ENCODE measurements at places on chromosomes 5 and 9.

GRCh38 chr9:125579030-125579932 is 127.7 kb downstream of the MAPKAP1 start:
- DNase-seq: no peak

DNA sequence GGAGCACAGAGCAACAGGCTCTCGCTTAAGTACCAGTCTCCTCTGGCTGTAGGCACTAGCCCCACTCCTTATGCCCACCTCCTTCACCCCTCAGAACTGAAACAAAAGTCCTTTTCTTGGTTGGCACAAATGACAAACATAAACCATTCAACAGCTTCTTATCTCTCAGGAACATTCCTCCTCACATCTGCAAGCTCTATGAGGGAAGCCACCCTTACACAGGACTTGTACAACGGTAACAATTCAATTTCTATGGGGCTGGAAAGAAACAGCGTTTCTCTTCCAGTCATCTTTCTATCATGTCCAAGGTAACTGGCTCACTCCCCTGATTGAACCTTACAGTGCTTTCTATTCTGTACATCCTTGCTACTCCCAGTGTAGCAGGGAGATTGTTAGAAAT is 74.1 kb downstream of the CSF2 start:
- no peak for DNase-seq

DNA sequence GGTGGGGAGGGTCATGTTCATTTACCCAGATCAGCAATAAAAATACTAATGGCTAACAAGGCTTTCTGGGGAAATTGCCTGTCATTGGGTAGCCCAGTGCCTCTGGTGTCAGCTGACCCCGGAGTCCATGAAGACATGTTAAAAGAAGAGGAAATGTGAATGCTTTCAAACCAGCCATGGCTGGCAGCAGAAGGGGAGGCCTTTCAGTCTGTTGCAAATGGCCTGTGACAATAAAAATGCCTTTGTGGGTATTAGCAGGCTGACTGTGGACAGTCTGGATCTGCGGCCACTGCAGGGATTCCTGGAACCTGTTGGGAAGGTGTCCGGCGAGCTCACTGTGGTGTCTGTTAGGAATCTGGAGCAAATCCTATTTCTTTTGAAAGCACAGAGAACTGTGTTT is 7.5 kb downstream of the ABL1 start:
- DNase-seq: no peak

GRCh38 chr5:59767681-59768151 is 125.8 kb downstream of the PDE4D start:
- DNase-seq: no peak

DNA sequence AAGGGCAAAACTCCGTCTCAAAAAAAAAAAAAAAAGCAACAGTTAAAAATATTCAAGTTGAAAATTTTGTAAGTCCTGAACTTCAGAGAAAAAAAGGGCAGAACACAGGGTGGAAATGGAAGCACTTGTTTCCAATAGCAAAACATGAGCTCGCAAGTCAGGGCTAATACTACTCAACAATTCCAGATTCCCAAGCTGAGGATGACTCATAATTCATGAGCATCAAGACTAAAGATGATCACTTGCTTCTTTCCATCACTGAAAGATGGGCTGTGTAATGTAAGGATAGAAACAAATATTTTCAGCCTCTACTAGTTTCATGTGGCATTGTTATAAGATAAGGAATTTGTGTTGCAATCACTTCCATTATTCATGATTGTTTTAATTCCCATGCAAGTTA is 33.5 kb upstream of the FST start:
- no peak for DNase-seq

- DNase-seq: no peak
These were observed 202.6 kb downstream of the ZSWIM6 start for GRCh38 chr5:61534481-61535267.

DNA sequence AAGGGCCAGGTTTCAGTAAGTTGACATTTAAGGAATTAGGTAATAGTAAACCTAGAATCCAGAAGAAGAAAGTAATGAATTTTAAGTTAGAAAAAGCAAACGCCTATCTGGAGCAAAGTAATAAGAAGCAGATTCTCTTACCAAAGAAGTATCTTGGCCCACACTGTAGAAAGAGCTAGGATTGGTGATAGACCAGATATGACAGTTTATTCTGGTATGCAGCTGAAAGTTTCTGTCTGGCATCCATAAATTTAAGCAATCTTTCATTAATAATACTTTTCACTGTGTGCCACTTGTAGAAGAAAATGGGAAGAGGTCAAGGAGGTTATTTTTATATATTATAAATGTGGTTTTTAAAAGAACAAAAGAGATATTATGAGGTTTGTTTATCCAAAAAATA is 3.0 kb downstream of the RECK start:
- DNase-seq: no peak

DNA sequence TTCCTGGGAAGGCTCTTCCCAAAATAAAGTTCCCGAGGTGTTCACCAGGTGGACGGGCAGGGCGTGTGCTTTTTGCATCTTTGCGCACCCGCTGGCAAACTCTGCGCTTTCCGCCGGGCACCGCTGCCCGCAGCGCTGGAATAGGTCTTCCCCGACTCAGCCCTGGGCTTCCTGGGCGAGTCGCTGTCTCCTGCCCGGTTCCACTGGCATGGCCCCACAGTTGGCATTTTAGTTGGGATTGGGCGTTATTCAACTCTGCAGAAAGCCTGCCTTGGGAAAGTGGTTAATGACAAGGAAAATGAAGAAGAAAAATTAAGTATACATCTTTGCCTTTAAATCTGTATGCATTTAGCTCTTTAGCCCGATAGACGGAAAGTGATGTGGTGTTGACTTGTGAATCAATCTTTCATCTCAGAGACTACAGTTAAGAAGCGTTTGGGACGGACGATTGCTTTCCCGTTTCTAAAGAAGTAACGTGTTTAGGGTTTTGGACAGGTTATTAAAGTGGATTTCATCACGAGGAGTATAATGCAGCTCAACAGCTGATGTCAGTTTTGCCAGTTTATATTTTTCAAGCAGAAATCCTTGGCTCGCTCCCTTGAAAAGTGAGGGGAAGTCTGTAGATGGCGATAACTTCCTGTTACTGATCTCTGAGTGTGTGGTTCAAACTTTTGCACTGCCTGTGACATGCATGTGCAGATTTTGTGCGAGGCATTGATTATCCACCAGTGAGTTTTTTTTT is 946 bp downstream of the ADCY2 start:
- peak; percentile 42 for DNase-seq

DNA sequence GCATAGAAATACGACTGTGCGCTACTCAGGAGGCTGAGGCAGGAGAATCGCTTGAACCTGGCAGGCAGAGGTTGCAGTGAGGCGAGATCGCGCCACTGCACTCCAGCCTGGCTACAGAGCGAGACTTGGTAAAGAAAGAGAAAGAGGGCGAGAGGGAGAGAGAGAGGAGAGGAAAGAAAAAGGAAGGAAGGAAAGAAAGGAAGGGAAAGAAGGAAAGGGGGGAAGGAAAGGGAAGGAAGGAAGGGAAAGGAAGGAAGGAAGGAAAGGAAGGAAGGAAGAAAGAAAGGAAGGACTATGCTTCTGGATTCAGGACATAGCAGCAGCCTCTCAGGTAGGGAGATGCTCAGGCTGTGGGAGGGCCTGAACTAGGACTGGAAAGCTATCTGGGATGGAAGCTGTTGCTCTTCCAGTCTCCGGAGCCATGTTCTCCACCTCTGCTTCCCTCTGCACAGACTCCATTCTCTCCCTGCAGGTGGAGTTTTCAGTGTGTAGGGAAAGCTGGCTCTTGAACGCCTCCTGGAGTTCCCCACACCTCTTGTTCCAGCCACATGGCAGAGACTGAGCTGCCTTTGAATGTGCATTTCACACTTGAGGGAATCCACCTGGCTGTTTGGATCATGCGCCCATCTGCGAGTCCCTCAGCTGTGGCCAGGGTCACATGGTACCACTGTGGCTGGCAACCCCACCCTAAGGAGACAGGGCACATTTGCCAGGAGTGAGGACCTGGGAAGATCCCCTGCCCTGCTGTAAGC is 9.1 kb downstream of the SWI5 start:
- DNase-seq: no peak

DNA sequence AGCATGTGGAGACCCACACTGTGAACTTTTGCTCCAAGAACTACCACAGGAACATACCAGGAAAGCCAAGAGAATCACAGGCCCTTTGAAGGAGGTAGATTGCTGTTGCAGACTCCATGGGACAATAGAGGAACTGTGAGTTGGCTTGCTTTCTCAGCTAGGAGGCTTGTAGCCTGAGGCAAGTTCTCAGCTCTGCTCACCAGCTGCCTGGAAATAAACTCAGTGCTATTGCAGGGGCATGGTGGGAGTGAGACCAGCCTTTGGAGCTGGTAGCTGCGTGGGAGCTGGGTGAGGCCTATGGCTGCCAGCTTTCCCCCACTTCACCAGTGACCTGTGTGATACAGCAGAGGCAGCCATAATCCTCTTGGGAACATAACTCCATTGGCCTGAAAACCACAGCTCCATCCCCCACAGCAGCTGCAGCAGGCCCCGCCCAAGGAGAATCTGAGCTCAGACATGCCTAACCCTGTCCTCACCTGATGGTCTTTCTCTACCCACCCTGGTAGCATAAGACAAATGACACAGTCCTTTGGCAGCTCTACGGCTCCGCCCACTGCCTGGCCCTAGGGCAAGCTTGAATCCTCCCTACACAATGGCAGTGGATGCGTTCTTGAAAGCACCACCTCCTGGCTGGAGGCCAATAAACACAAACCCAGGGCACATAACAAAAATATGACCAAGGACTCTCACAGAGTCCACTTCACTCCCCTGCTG is 389.5 kb downstream of the KIF4B start:
- peak; percentile 38 for DNase-seq

DNA sequence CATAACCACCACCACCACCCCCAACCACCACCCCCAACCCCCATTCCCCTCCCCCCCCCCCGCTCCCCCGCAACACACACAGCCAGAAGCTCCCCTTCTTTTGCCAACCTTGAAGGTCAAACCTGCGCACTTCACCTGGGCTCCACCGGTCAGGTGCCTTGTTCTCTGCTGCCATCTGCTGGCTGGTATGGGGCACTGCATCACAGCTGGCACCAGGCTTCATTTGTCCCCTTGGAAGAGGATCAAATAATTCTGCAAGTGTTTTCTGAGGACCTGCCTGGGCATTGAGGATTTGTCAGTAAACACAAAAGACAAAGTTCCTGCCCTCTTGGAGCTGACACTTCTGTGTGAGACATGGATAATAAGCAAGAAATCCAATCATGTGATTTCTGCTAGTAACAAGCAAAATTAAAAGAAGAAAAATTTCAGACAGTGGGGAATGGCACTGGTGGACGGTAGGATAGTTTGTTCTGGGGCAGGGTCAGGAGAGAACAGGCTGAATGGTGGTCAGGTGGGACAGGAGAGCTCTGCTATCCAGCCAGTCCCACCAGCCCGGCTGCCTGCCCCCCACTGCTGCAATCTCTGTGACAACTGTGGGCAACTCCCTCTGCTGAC is 55.6 kb upstream of the LMX1B start:
- peak; percentile 77 for DNase-seq

GRCh38 chr5:35223787-35224395 is 6.4 kb downstream of the PRLR start:
- DNase-seq: no peak

DNA sequence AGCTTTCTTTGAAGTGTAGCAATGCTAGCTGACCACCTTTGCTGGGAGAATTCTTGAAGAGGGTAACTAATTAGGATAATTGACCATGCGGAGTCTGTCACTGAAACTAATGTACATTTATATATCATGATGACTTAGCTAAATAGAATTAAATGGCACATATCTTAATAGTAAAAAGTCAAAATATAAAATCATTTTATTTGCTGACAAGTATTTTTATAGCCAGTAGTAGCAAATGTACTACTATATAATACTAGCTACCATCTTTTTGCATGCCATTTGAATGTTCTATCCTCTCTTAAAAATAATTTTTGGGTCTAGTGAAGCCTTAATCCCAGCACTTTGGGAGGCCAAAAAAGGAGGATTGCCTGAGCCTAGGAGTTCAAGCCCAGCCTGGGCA is 605.8 kb upstream of the COX7C start:
- no peak for DNase-seq

GRCh38 chr9:94984891-94985476 is 258.5 kb downstream of the AOPEP start:
- DNase-seq: no peak

DNA sequence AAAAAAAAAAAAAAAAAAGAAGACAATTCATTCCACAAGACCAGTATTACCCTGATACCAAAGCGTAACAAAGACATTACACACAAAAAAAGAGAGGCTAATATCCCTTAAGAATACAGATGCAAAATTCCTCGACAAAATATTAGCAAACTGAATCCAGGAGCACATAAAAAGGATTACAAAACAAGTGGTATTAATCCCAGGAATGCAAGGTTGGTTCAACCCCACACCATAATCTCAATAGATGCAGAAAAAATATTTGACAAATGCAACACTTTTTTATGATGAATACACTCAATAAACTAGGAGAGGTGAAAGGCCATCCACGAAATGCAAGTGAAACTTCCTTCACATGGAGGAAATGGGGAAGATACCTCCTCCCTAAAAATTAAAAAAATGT is 80.1 kb upstream of the TLR4 start:
- DNase-seq: no peak

- no peak for DNase-seq
These were observed 48.8 kb upstream of the GOLPH3 start for GRCh38 chr5:32222723-32223470.

GRCh38 chr5:134247428-134248224 is 21.8 kb upstream of the PPP2CA start:
- peak; percentile 35 for DNase-seq

- DNase-seq: no peak
These were observed 42.7 kb upstream of the RARS1 start for GRCh38 chr5:168443533-168443932.

DNA sequence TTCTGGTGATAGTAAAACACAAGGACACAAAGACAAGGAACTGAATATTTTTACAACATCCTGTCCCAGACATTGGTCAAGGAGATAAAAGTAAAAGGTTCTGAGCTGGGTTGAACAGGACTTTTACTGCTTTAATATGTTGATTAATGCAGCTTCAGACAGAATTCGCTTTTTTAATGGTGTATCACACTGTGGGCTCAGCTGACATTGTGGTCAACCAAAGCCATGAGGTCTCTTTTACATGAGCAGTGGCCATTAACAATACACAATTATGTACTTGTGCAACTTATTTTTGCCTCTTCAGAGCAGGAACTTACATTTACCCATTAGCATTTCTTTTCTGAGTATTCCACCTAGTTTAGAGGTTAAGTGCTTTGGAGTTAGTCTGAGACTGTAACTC is 22.8 kb upstream of the ERBIN start:
- no peak for DNase-seq

- no peak for DNase-seq
These were observed 89.3 kb upstream of the TNC start for GRCh38 chr9:115207003-115207836.

Data from WERI-Rb-1 (cell line).